Fibroblast of skin of back (primary cell): ENCODE measurements at places on chromosomes 6 and 20.

DNA sequence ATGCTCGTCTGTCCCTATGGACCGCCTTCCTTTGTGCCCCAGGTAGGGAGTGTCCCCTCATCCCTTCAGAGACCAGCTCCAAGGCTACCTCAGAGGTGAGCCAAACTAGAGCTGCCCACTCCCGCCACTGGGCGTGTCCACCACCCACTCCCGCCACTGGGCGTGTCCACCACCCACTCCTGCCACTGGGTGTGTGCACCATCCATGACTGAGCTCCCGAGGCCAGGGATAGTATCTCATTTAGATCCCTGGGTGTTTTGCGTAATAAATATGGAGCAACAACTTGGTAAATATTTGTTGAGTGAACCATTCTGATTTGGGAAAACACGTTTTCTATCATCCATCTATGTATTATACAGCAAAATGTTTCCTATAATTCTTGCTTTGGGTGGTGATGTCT lies 68.8 kb downstream of the ZBTB2 start:
- DNase-seq = no peak

DNA sequence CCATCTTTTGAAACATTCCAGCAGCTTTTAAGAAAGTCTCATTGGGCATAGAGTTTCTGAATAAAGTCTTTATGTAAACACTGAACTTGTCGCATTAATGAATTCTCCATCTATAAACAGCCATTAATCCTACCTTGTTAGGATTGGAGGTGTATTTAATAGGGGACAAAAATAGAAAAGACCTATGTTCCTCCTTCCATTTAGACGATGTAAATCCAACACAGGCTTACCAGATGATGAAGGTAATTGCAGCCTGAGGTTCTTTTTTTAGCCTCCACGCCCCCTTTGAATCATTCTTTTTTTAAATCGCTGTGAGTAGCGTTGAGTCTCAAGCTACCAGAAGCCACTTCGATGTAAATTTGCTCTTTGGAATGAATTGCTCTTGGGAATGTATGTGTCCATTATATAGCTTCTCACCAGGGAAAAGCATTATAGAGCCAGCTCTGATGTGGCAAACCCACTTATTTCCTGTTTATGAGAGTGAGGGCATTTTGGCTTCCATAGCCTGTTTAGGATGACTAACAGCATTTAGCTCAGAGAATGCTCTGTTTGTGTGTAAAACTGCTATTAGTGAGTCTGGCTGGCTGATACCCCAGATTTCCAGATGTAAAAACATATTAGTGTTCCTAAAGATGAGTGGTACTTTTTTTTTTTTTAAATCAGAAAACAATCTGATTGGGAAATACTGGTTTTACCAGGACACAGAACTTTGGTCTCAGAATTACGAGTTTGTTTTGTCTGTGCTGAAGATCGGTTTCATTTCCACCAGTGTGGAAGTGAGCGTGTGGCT lies 74.9 kb upstream of the CLDN20 start:
- DNase-seq = peak; percentile 88

DNA sequence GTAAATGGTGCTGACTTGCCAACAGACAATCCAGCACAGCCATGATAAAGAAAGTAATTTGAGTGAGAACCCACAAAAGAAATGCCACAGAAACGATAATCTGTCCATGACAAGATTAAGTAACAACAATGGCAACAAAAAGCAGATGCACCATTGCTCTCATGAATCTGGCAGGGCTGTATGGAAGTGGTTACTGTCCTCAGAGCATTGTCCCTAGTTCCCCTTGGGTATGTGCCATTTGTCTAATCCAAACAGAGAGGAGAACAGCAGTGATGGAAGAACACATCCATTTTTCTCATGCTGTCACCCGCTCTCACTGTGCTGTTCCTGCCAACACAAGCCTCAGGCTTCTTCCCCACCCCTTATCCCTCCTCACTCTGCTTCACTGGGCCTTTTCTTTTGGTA lies 65.8 kb downstream of the REV3L start:
- DNase-seq = peak; percentile 39

DNA sequence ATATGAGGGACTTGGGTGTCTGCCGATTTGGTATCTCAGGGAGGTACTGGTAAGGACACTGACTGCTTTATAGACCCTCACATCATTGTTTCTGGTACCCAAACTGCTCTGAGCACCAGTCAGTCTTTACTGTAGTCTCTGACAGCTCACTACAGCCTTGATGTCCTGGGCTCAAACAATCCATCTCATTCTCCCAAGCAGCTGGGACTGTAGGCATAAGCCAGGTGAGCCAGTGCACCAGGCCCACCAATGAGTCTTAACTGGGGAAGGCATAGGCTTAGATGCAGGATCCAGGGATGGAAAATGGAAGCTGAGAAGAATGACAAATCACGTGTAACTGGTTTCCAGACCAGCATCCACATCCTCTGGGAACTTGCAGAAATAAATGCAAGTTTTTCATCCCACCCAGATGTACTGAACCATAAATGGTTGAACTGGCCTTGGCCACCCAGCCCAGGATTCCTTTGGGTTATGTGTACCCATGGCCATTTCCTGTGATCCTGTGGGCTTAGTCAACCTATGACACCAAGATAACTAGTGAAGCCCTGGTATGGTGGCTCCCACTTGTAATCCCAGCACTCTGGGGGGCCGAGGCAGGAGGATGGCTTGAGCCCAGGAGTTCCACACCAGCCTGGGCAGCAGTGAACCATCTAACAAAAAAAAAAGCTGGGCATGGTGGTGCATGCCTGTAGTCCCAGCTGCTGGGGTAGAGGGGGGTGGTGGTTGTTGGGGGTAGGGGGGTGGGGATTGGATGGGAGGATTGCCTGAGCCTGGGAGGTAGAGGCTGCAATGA lies 5.8 kb downstream of the TUBB start:
- DNase-seq = peak; percentile 89

DNA sequence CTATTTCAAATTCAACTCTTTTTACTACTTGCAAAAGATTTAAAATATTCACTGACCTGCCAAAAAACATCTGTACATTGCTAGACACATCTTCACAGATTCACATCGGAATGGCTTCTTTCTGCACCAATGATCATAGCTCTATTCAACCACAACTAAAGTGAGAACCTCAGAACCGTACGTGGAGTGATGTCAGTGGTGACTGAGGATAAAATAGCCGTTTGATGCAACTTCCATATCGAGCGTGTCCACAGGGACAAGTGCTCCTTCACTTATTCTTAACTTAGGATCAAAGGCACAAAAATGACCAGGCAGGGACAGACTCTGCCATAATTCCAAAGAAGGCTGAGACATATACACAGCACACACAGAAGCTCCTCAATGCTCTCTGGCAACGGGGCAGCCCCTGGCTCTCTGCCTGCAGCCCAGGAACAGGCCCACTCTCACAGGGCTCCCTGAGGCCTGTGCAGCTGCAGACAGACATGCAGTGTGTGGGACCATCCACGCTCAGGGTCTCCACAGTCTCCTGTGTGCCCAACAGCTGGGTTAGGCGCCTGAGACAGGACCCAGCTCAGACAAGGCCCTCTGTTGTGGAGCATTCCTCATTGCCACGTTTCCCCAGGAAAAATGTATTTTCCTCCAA lies 22.8 kb downstream of the FYN start:
- no peak for DNase-seq

DNA sequence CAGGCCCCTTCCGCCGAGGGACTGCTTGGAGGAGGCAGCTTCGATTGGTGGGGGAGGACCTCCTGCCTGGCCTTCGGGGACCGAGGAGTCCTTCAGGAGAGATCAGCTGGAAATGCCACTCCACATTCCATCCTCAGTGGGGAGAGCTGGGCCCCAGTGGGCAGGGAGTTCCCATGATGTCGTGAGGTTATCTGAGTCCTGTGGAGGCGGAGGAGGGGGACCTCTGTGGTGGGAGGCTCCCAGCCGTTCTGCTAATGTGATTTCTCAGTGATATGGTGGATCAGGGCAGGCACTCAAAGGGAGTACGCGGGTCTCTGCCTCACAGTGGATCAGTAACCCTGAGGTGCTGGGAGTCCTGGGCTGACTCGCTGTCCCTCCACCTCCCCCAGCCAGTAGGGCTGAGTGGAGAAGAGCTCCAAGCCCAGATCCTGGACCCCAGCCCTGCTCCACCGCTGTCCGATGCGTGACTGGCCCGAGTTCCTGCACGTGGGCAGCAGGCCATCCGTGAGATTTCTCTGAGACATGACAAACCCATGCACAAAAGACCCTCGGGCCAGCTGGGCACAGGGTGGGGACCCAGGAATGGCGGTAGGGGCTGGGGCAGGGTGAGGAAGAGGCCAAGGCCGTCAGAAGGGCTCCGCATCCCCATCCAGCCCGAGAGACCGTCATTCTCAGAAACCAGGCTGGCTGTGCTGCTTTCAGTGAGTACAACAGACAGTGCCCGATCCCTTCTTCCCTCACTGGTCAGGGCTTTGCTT lies 195.8 kb downstream of the TAF4 start:
- no peak for DNase-seq

DNA sequence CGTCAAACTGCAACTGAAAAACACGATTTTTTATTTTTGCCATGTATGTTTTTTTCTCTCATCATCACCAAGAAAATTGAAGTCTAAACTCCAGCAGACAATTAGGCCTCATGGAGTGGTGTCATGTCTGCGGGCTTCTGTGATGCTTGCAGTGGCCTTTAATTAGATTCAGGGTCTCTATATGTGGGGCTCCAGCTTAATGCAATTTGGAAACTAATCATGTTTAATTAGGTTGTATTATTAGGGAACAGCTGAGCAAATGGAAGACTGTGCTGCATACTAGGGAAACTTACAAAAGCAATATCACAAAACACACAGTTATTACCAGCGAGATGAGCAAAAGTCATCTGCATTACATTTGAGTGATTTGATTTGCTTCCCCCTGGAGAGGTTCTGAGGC lies 132.9 kb upstream of the PMEPA1 start:
- no peak for DNase-seq

GRCh38 chr6:110529355-110529754 lies 52.9 kb upstream of the SLC22A16 start:
- DNase-seq = peak; percentile 79

- DNase-seq = peak; percentile 77
Measured at GRCh38 chr6:117548797-117549301, 53.5 kb downstream of the GOPC start.

DNA sequence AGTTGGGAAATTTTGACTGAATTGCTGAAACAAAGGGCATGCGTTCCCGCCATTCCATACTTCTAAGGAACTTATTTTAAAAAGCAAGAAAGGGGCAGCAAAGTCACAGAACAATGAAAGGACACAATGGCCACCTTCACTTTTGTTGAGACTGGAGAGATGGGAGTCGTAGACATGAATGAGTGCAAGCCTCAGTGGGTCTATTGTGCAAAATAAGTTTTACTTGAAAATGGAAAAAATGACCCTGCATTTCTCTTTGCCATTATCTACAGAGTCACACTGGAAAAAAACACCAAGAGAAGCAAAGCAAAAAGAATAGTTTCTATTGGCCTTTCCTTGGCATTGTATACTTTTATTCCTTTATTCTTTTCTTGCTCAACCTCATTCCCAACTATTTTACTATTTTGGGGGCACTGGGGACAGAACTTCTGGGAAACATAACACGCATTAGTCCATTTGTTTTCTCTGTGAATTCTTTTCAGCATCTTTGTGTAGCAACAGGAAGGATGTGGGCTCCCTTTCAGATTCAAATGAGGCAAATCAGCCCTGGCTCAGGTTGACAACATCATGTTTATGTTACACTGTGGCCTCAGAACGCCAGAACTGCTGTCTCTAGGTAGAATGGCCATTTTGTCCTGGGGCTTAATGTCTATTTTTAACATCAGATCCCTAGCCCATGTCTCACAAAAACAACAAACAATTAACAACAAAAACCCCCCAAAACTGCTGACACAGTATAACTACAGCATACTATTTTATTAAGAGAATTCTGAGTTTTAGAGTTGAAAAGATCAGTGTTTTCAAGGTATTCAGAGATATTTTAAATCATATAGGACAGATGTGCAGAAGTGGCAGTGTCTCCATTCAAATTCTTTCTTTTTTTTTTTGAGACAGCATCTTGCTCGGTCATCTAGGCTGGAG lies 122.2 kb downstream of the FYN start:
- peak; percentile 66 for DNase-seq

DNA sequence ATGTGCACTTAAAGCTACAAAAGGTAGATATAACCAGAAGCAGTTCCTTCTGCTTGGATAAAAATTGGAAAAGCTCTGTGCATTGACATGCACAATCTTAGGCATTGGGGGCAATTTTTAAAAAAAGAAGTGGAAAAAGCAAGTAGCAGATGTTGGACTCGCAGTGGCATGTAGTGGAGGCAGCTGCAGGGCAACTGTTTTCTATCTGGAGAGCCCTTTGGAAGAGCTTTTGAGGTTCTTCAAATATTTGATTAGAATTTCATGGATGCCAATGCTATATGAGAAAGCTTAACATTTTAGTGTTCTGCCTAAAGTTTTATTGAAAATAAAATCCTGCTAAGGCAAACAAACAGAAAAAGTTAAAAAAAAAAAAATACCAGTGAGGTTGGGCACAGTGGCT lies 388.3 kb upstream of the RNF217 start:
- DNase-seq = no peak

GRCh38 chr6:125144822-125145221 lies 8.8 kb upstream of the TPD52L1 start:
- no peak for DNase-seq

DNA sequence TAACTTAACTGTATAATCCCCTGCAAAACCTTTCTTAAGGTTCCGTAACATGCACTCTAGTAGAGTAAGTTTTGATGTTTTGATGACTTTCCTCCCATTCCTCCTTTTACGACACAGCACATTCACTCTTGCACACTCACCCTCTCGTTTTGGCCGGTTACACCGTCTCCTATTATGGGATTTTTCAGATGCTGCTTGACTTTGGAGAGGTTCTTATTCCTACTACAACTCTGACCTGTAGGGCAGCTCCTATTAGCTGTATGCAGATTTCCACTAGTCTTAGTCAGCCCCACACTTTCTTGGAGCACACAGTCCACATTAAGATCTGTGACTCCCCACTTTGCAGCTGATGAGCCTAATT lies 223.7 kb upstream of the SYNCRIP start:
- DNase-seq = no peak

GRCh38 chr6:69796073-69796641 lies 653 bp downstream of the LMBRD1 start:
- no peak for DNase-seq

DNA sequence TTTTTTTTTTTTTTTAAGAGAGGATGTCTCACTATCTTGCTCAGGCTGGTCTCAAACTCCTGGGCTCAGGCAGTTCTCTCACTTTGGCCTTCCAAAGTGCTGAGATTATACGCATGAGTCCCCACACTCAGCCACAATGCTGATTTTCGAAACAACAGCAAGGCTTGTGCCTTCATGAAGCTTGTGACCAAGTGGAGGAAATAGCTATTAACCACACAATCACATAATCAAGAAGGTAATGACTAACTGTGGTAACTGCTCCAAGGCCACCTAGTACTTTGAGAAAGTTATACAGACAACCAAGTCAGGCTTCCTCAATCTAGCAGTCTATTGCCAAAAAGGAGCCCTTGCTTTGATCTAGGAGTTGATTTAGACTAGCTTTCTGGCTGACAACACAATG lies 46.3 kb downstream of the SOD2 start:
- DNase-seq = peak; percentile 28
